Astrocyte (in vitro differentiated cells and primary cell): ENCODE measurements at places on chromosomes 13 and 19.

GRCh38 chr13:66489172-66489571, 741.0 kb downstream of the PCDH9 start:
- no peak for DNase-seq

DNA sequence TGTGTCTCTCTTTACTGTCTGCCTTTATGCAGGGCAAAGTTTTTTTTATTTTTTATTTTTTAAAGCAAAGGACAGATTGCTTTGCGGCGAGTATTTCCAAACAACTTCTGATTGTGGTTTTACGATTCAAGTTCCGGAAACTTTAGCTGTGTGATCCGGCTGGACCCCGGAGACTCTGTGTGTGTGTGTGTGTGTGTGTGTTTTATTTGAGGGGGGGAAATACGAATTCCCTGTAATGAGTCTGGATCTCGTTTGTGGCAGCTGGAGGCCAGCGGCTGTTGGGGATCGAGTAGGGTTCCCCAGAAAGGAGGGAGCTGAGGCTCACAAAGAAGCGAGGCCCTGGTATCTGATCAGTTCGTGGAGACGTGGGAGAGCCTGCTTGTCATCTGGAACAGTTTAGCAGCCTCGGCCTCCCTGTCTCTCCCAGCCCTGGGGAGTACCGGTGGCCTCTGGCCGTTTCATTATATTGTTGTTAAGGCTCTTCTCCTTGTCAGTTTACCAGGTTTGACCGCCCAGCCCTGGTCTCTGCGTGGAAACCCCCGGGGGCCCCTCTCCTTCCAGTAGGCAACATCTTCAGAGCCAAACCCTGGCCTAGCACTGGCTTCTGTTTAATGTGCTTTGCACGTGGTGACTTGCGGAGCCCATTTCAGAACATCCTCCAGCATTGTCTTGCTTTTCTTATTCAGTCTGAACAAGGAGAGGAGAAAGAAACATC, 1.3 kb downstream of the FARP1 start:
- peak; percentile 39 for DNase-seq

- no peak for DNase-seq
Measured at GRCh38 chr19:49791776-49792445, 21.2 kb downstream of the FUZ start.

- peak; percentile 94 for DNase-seq
Measured at GRCh38 chr13:99228737-99229691, 28.4 kb downstream of the UBAC2 start.

- no peak for DNase-seq
Measured at GRCh38 chr13:91773591-91774227, 375.3 kb downstream of the GPC5 start.

GRCh38 chr19:5036698-5037563, 68.0 kb downstream of the KDM4B start:
- peak; percentile 78 for DNase-seq

GRCh38 chr19:46978171-46978869, 41.3 kb upstream of the NPAS1 start:
- DNase-seq = no peak

DNA sequence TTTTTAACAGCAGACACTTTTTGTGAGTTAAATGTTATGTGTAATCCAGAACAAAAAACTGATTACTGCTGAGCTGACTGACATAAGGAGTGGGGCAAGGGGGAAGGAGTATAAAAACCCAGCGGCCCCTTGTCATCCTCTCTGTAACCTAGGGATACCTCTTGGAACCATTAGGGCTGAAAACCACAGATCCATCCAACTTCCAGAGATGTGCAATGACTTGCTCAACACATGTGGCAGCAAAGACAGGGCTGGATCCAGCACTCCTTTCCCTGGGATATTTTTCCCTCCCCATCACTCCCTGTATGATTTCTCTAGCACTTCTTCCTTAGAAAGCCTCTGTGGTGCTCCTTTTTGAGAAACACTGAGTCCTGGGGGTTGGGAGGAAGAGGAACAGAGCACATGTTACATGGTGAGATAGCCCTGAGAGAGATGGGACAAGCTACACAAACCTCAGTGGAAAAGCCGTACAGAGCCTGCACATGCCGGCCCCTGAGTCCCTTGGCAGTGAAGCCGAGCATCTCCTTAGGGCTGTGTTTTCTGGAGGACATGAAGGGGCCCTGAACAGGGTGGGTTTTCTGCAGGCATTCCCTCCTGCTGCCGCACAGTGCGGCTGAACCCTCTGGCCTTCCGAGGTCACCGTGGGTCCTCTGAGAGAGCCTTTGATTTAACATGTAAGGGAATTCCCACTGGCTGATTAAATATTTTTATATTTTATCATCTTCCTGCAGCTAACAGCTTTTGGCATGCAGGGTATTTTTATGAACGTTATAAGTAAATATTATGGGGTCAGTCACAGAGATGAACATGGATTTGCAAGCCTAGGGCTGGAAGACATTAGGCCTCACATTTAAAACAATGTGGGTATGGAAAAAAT, 219.9 kb downstream of the COG6 start:
- DNase-seq = no peak

GRCh38 chr19:1234051-1234954, 3.5 kb downstream of the CBARP start:
- no peak for DNase-seq

DNA sequence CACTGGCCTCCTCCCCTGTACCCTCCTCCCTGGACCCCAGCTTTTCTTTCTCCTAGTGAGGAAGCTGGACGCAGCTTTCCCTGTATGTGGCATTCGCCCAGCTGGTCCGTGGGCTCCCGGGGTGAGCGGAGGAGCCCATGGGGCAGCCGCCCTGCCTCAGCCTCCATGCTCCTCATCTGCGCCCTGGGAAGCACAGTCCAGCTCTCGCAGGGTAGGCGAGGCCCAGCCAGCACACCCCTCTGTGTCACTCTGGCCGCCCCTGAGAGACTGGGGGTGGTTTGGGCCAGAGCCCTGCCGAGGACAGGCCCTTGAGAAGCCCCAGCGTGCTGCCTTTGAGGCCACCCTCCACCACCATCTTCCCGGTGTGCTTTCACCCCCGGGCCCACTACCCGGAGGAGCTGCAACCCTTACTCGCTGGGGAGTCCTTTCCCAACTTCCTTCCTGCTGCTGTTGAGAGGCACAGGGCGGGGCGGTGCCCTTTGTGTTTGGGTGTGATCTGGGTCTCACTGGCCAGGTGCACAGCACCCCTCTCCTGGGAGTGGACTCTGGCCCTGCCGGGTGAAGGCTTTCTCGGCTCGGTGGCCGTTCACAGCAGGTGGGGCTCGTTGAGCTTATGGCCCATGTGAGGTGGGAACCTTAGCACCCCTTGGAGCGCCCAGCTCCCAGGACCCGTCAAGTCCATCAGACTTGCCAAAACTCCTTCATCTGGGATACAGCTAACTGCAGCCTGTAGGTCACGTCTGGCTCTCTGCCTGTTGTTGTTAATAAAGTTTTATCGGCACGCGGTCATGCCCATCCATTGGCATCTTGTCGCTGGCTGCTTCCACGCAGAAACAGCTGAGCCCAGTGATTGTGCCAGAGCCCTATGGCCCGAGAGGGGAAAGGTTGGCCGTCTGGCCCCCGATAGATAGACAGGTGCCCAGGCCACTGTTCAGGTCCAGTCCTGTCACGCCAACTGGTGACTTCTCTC, 3.2 kb downstream of the NCLN start:
- no peak for DNase-seq

DNA sequence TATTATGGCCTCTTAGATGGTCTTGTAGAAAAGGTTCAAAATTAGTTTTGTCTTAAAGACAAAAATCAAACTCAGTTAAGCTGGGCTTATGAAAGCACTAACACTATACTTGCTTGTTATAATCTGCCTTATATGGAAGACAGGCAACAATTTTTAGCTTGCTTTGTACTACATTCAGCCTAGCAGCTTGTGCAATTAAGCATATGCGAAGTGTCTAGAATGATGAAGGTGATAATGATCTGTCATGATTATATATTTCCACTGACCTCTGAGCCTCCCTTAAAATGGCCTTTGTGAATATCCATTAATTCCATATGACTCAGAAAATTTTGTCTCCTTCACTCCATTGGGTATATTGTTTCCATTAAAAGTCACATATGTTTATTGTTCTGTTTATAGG, 834.9 kb downstream of the OLFM4 start:
- no peak for DNase-seq

GRCh38 chr13:30032263-30032662, 181.8 kb upstream of the UBL3 start:
- DNase-seq = no peak

GRCh38 chr13:37870895-37871550, 1.5 kb upstream of the TRPC4 start:
- peak; percentile 80 for DNase-seq

- peak; percentile 84 for DNase-seq
Measured at GRCh38 chr13:37621811-37622361, 23.3 kb upstream of the POSTN start.

- no peak for DNase-seq
Measured at GRCh38 chr19:46142294-46142693, 5.7 kb upstream of the IGFL2 start.

- DNase-seq = no peak
Measured at GRCh38 chr19:31890230-31890629, 455.2 kb upstream of the ZNF507 start.

DNA sequence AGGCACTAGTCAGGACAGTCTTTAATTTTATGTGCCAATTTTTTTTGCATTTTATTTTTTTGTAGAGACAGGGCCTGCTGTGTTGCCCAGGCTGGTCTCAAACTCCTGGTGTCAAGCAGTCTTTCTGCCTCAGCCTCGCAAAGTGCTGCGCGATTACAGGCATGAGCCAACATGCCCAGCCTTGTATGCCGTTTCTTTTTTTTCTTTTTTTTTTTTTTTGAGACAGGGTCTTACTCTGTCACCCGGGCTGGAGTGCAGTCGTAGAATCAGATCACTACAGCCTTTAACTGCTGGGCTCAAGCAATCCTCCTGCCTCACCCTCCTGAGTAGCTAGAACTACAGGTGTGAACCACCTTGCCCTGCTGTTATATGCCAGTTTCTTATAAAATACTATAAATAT, 26.4 kb downstream of the BORA start:
- no peak for DNase-seq

DNA sequence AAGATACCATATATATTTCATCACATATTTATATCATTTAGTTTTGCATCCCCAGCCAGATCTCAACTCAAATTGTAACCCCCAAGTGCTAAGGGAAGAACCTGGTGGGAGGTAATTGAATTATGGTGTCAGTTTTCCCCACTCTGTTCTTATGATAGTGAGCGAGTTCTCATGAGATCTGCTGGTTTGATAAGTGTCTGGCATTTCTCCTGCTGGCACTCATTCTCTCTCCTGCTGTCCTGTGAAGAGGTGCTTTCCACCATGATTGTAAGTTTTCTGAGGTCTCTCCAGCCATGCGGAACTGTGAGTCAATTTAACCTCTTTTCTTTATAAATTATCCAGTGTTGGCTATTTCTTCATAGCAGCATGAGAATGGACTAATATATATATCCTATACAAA, 462.5 kb upstream of the SLITRK5 start:
- DNase-seq = no peak

DNA sequence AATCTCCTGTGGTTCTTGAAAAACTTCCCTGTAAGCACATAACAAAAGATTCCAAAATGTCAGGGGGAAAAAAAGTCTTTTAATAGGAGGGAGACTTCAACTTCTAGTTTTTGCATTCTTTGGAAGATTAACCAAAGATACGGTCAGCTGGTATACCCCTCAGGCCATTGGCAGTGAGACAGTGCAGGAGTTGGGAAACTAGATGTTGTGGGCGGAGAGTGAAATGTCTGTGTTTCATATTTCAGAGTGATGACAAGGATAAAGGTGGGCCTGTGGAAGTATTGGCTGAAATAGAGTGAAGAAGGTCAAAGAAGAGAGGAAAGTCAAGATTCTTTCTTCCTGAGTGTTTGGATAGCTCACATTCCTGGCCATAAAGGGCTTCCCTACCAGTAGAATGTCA, 40.8 kb downstream of the CYP2B6 start:
- no peak for DNase-seq

GRCh38 chr13:82867284-82867683, 1015.0 kb downstream of the SLITRK1 start:
- DNase-seq = no peak

DNA sequence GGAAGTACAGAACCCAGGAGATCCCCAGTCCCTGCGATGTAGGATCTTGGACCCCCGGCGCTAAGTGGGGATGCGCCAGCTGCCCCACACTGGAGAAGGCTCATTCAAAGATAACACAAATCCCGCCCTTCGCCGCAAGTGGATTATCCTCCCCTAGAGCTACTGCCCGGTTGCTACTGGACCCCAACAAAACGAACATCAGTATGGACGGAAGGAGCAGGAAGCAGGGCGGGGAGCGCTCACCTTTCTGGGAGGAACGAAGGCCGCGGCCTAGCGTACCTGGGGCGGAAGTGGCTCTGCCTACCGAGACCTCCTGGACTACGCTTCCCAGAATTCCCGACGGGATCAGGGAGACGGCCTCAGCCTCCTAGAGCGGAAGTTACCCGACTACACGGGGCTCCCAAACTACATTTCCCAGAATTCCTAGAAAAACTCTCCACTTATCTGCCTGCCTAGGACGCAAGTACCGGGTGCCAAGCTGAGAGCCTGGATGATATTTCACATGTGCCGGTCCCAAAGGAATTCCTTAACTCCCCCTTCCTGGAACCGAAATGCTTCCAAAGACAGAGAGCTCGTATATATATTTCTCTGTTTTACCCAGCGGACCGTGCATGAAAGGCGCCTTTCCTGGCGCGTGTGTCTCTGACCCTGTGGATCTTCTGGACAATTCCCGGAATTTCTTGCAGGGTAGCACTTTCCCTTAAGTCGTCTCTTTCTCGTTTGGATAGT, at the start of gene ZNF112:
ZNF112 (minus strand) TSS at position 298 of the 729 bp plus-strand sequence. CDS start 16,141 bp downstream, outside the sequence.
- peak; percentile 90 for DNase-seq

DNA sequence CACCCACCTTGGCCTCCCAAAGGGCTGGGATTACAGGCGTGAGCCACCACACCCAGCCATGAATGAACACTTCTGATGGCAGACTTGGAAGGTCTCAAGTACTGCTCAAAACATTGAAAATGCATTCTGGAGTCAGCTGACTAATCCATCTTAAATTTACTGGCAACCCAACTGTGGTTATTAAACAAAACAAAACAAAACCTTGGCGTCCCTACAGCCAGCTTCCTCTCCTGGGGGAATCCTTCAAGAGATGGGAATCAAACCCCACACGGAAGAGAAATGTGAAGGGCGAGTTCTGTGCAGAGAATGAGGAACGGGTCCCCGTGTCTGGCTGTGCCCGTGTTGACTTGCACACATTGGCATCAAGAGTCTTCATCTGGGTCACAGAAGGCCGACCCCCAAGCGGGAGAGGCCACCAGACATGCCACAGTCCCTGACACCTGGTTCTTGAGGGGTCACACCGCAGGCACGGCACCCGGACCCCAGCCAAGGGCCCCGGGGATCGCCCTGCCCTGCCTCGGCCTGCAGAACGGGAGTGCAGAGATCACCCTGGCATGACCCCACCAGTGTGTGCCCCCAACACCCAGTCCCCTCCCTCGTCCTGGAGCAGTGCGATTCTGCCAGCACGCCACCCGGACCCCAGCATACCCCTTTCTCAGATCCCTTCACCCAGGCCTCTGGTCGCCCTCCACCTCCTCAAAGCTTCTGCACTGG, 3.2 kb downstream of the MAP2K2 start:
- DNase-seq = peak; percentile 54

DNA sequence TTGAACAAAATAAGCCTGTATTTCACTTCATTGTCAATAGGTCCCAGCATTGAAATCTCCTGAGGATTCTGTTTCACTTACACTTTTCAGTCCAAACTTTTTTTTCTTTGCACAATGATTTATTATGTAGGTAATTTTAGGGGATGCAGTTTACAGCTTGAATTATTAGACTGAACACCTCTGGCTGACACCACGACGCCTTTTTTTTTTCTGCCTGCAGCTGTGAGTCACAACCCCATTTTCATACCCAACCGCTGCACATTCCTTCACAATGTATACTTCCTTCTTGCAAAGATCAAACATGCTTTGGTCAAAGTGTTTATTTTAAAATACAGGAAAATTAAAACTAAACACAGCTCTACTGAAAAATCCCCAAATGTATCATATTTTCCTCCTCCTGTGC, 11.4 kb downstream of the ZIC2 start:
- DNase-seq = no peak
